ENCODE measurements at places on chromosomes 1 and 21.

GRCh38 chr1:147717706-147718097, 42.7 kb downstream of the GJA5 start:
- no peak for DNase-seq

GRCh38 chr1:3992103-3992556, 92.1 kb upstream of the C1orf174 start:
- DNase-seq = no peak

DNA sequence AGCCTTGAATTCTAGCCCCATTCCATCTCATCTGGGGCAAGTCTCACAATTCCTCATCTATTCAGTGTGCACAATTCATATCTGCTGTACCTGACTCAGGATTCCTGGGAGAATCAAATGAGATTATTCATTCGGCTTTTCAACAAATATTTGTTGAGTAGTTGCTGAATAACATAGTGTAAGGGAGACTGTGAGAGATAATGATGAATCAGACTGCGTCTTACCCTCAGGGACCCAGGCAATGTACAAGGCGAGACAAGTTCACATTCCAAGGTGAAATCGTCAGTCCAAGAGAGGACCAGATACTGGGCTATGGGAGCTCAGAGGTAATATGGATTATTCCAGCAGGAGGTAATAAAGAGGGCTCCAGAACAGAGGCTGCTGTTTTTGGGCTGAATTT, 67.8 kb upstream of the SMYD2 start:
- no peak for DNase-seq

- no peak for DNase-seq
These were observed 2.5 kb downstream of the FRRS1 start for GRCh38 chr1:99763956-99764355.

DNA sequence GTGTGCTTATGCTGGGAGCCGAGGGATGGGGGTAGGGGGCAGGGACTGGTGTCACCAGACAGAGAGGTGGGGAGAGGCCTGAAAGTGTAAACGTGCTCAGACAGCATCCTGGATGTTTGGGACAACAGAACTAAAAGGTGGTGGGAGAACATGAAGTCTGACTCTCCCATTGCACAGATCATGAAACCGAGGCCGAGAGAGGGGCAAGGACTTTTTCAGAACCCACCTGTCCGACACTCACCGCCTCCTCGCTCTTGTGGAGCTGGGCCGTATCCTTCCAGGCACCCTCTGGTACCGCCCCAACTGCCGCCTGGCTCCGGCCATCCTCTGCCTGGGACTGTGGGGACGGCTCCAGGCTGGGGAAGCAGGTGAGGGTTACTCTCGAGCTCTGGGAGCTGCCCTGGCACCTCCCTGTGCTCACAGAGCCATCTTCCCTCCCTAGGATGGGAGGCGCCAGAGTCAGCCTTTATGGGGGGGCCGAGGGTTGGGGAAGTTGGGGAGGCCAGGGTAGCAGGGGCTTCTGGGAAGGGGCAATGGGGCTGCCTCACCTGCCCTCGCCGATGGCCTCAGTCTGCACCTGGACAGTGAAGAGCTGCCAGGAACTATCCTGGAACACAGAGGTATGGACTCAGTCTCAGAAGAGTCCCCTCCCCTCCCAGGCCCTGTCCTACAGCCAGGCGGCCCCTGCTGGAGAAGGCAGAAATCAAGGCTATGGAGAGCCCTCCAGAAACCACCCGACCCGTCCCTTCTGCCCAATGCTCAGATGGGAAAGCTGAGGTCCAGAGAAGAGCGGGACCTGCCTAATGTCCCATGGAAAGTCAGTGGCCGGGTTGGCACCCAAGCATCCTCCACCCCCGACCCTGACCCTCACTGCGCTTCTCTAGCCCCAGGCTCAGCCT, 7.0 kb downstream of the ATP13A2 start:
- no peak for DNase-seq

DNA sequence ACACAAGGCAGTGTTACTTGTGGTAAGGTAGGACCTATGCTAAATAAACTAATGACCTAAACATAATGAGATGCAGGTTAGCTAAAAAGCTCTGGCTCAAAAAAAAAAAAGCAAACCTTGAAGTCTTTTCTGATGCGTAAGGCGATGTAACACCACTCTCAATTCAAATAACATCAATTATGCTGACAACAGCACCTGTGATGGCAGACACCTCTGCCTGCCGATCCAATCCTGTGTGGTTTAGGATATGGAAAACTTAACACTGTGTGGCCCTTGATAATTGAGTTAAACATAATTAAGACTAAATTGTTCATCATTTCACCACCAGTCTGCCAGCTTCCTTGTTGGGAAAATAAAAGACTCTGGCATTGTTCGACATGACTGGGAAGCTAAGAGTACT, 9.1 kb downstream of the RPAP2 start:
- DNase-seq = no peak

GRCh38 chr1:204147406-204148383, 4.1 kb downstream of the ETNK2 start:
- no peak for DNase-seq

DNA sequence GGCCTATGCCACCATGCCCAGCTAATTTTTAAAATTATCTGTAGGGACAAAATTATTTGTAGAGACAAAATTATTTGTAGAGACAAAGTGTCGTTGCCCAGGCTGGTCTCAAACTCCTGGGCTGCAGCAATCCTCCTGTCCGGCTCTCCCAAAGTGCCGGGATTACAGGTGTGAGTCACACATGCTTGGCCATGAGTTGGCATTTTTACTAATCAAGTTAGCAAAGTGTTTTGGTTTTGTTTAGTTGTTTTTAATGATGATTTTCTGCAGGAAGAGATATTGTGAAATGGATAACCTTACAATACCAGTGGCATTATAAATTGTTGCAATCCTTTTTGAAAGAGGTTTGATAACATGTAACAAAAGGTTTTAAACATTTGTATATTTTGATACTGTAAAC, 65.3 kb upstream of the MAGI3 start:
- DNase-seq = no peak

- DNase-seq = no peak
These were observed 293.6 kb downstream of the HLX start for GRCh38 chr1:221172841-221173240.

DNA sequence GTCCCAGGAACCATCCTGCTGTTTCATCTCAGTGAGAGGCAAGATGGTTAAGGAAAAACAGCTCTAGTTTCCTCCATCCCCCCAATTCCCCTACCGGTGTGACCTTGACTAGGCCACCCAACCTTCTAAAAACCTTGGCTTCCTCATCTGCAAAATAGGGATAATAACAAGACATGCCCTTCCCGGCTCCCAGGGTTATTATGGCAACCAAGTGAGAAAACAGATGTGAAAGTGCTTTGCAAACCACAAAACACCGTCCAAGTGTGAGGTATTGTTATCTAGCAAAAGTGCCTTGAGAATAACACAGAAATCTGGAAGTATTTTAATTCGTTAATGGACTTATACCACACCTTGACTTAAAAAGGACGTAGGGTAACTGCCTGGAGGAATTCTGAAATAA, 62.7 kb downstream of the ITPKB start:
- DNase-seq = no peak

- DNase-seq = no peak
These were observed 997 bp downstream of the ZNF362 start for GRCh38 chr1:33257207-33257771.

DNA sequence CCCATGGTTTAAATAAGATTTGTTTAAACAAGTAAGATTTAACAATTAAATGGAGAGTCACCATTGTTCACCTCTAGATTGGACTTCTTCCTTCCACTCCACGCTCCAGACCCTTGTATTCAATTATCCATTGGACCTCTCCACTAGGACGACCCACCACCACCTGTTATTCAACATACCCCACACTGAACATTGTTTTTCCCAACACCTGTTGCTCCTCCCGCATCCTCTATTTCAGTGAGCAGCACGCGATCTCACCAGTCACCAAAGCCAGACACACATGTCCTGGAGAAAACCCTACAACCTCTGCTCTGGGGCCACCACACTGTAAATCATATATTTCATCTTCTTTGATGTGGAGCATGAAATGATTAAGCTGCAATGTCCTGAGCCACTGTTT, 28.6 kb downstream of the ATP8B2 start:
- no peak for DNase-seq

GRCh38 chr1:211653959-211654496, 21.4 kb downstream of the NEK2 start:
- DNase-seq = no peak

DNA sequence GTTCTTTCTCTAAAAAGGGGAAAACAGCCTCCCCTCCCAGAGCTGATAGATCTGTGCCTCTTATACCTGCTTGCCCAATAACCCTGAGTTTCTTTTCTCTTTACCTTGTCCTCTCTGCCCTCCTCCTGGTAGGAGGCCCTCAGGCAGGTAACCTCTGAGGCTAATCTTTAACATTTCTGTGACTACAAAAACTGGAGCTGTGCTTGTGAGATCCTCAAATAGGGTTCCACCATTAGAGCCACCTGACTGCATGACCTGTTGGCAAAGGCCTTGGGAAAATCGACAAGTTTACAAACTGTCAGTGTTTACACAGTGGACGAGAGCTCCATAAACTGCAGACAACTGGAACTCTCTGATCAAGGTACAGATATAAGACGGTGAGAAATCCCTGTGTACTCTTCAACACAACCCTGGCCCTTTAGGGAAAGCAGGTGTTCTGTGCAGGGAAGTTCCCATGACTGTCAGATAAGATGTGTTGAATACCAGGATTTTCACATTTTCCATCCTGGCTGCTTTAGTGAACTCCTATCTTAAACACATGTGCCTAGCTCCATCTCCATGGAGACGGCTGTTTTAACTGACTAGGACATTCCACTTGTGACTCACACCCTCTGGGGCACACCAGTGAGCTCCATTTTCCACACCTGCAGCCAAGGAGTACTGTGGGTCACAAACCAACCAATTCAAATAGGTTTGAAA, 38.3 kb downstream of the ECE1 start:
- peak; percentile 36 for DNase-seq

- DNase-seq = no peak
These were observed 26.5 kb upstream of the SLC30A10 start for GRCh38 chr1:219954736-219955421.

DNA sequence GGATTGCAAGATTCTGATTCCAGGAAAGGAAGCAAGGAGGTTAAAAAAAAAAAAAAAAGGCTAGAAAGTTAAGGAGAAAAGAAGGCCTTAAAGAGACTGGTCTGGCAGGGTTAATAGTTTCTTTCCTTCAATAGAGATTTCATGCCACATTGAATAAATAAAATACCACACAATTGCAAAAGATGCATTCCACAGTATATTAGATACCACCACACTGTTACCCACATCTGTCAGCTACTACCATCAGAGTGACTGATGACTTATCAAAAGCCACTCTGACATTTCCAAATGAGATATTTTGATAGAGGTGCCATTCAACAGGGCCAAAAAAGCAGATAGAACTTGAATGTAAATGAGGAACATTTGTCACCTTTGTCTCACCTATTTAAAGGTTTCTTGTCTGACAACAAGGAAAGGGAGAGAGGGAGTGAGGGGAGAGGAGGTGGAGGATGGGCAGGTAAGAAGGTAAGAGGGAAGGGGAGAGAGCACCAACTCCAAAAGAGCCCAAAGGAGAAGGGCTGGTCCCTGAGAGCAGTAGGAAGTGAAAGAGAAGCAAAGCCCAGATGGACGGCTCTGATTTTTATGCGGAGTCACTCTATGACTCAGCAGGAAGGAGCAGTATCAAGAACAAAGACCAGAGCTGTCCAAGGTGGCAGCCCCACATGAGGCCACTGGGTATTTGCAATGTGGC, 38.3 kb downstream of the LRRN2 start:
- DNase-seq = no peak

GRCh38 chr1:246969621-246970020, 37.9 kb upstream of the AHCTF1 start:
- DNase-seq = no peak

DNA sequence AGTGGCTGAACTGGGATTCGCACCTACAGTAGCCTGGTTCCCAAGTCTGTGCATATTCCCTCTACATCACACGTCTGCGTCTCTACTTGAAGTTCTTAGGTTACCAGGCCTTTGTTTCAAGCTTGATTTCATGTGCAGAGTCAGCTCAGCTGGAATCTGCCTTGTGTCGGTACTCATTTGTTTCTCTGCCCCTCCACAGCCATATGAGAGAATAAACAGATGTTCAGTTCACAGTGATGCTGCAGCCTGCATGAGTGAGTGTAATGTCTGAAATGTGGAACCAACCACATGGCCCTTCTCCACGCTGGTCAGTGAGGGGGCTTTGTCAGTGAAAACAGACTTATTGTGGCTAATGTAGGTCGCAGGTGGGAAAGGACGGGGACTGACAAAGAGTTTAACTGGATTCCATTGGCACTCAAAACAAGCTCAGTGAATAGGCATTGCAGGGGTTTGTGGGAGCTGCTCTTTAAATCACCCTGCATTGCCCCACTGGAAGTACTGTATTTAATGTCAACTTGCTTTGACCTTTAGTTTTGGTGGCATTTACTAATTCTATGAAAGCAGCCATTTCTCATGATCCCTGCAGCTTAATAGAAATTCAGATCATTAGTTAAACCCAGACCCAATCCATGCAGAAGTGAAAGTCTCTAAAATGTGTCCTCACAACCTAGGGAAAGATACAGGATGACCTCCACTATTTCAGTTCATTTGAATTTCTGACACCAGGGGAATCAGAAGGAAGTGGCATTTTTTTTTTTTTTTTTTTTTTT, 136.4 kb upstream of the FAM78B start:
- DNase-seq = no peak

DNA sequence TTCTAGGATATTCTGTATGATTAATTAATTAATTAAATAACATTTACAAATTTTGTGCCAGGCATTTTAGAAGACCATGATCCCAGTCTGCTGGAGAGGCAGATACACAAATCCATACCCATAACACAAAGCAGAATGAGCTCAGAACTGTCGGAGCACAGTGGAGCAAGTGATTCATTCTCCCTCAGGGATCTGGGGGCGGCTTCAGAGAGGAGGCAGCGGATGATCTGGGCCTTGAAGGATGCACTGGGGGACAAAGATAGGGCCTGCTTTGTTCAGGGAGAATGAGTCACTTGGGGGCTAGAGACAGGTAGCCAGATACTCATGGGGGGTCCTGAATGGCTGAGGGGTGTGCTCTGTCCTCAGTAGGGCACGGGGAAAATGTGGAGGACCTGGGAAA, 50.9 kb upstream of the TRABD2B start:
- DNase-seq = no peak

DNA sequence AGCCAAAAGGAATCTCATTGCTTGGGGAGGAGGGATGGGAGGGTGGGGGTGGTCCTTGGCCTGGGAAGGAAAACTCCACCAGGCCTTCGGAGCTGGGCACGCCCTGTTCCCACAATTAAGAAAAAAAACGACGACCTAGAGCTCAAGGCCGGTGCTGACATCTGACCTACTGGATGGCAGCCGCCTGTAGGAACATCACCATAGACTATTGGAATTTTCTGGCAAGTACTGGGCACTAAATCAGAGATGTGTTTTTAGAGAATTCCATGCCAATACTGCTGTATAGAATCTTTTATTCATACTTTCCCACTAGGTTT, 729 bp downstream of the NADK start:
- no peak for DNase-seq

DNA sequence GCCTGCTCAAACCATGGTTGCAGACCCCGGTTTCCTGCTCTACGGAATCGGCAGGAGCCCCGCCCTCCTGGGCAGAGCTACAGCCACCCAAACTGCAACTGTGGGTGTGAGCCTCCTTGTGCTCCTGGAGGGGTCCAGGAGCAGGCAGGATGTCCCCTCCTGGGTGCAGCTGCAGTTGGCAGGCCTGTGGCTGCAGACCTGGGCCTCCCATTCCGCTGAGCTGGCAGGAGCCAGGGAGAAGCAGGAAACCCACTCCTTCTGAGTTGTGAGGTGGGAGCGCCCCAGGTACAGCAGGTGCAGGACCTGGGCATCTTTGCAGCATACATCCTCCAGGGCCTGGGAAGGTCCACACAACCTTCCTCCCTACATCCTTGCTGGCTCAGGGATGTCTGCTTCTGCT, 578.7 kb upstream of the USP24 start:
- DNase-seq = no peak

- no peak for DNase-seq
These were observed 286.3 kb upstream of the LYPLAL1 start for GRCh38 chr1:218887141-218887925.

Data from activated naive CD4-positive, alpha-beta T cell treated with anti-CD3 and anti-CD28 coated beads, Interleukin-2, amount 50 U/mL, for 16 hours (primary cell).